NCI-H1417 (cell line): ENCODE measurements at places on chromosomes 11 and 22.

DNA sequence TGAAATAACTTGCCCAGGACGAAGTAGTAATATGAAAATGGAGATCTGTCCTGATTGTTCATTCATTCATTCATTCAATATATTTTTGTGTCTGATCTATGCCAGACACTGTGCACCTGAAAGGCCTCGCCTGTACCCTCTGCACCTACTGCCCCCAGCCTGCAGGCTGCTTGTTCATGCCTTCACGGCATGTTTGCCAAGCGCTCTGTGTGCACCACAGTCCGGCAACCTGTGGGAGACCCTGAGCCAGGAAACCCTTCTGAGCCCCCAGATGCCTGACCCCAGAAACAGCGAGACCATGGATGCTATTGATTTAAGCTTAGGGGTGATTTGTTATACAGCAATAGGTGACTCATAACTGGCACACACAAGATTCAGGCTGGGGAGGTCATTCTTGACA is 47.0 kb downstream of the RTL6 start:
- no peak for DNase-seq

DNA sequence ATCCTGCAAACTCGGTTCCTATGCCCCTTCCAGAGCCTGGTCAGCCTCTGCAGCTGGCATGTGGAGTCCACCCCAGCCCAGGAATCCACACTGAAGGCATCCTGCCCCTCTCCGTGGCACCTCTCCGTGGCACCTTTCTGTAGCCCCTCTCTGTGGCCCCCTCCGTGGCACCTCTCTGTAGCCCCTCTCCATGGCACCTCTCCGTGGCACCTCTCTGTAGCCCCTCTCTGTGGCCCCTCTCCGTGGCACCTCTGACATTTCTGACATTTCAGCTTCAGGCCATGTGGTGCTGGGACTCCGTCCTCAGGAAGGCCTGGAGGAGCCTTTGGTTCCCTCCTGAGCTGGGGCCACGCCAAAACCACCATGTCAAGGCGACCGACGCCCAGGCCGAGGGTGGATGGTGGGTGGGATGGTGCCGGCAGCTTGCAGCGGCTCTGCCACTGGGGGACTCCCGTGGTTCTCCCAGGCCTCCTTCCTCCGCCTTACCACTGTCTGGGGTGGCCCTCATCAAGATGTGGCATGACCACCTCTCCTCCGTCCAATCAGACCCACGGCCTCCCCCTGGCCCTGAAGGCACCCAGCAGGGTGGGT is 1518.5 kb downstream of the BRD1 start:
- DNase-seq, result no peak

DNA sequence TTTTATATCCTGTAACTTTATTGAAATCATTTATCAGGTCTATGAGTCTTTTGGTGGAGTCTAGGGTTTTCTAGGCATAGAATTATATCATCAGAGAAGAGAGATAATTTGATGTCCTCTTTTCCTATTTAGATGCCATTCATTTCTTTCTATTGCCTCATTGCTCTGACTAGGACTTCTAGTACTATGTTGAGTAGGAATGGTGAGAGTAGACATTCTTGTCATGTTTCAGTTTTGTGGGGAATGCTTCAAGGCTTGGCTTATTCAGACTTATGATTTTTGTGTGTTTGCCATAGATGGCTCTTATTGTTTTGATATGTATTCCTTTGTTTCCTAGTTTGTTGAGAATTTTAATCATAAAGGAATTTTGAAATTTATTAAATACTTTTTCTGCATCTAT is 1078.3 kb downstream of the FAM181B start:
- no peak for DNase-seq

DNA sequence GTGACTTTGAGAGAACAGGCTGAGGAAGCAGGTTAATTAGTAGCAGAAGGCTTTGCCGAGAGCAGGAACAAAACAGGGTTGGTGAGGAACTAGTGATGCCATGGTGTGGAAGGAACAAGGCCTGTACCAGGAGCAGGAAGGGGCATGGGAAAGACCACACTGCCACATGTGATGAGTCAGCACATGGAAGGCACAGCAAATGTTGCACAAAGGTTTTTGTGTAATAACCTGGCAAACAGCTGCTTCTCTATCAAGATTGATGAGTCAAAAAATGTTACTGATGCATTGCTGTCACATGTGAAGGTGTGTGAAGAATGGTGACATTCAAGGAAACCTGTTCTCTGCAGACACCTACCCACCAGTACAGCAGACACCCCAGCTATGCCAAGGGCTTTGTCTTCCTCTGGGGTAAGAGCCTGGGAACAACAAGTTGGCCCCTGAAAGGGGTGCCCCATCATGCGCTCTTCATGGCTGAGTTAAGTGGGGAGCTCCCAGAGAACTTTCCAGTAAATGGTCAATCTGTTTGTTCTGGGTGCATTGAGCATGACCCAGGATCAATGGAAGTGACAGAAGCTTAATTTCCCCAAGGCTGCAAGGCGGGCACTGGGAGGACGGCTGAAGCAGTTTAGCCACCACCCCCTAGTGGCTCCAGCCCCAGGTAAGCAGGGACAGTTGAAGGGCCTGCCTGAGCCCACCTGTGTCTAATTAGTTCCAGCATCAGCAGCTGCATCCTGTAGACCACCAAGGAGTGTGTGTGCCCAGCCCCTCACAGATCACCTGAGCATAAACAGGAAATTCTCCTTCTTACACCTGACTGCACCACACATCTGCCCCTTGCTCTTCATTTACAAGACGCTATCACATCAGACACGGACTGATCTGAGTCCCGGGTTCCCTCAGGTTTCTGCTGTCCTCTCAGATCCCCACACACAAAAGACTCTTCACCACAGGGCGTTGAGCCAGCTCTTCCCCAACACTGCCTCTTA is 47.6 kb downstream of the GGTLC2 start:
- DNase-seq, result no peak

DNA sequence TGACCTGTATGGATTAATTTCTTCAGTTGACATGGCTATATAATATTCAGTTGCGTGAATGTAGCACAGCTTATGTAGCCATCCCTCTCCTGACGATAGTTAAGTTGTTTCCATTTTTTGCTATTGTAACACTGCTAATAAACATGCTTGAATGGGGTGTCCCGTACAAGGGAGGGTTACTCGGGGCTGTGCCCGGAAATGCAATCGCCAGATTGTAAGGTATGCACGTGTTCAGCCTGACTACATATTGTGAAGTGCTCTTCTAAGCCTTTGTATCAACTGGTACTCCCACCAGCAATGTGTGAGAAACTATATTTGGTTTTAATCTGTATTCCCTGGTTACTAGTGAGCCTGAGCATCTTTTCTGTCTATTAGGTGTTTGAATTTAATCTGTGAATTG is 16.1 kb downstream of the ST3GAL4 start:
- DNase-seq, result no peak

DNA sequence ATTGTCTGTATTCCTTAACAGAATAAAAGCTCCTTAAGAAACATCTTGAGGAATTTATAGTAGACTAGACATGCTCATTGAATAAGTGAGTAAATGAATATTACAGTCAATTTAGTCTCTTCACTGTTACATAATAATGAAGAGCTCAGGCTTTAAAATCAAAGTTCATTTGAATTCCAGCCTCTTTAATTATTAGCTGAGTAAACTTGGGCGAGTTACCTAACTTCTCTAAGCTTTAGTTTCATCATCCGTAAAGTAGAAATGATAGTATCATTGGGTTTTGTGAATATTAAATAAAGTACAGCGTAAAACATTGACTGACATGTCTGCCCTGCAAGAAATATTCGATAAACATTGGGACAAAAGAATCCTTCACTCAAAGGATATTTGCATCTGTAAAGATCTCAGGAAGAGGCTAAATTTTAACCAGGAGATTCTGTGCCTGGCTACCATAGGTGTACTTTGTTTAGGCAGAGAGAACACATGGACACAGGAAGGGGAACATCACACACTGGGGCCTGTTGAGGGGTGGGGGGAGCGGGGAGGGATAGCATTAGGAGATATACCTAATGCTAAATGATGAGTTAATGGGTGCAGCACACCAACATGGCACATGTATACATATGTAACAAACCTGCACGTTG is 15.2 kb upstream of the BBOX1 start:
- no peak for DNase-seq

GRCh38 chr11:45147891-45148675 is 1.6 kb downstream of the PRDM11 start:
- DNase-seq, result no peak

GRCh38 chr11:61174273-61174672 is 13.0 kb upstream of the VPS37C start:
- no peak for DNase-seq

DNA sequence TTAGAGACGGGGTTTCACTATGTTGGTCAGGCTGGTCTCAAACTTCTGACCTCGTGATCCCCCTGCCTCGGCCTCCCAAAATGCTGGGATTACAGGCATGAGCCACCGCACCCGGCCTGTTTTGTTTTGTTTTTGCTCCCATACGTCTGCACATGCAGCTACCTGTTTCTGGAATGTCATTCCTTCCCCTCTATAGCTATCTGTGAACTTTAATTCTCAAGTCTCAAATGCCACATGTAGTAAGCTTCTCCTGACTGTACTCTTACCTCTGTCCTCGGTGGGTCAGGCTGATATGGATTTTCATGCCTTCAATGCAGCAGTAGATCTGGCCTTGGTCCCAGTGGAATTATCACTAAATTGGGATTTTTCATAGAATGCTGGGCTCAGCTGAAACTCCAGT is 12.4 kb upstream of the SWAP70 start:
- no peak for DNase-seq

DNA sequence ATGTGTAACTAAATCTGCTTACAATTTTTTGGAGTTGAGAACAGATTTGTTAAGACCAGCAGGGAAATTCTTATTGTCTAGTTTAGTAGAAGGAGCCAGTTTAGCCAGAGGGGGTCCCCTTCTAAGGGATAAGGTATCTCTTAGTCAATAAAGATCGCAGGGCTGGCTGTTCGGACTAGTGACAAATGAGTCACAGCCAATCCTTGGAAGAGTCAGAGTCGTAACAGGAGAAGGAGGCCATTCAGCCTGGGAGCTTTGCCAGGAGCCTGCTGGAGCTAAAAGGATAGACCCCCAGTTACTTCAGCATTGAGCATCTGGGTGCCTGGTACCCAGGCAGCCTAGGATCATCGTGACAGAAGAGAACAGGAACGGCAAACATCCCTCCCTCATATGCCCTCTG is 191.6 kb upstream of the ARHGAP20 start:
- no peak for DNase-seq
